ENCODE measurements at places on chromosomes 12 and 14.

DNA sequence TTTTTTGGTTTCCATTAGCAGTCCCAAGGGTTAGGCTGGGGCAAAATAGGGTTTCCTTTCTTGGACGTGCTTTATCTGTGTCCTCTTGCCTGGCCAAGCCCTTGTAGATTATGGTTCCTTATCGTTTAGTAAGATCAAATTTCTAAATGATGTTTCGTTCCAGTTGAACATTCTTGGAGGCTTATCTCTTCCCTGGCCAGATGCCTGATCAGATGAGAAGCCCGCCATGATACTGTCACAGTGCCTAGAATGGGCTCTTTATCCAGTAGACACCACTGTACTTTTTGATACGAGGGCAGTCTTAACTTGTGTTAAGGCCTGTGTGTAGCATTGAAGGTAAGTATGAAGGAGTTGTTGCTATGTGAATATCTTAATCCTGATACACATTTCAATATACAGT lies 76.1 kb upstream of the TMEM263 start:
- DNase-seq, result no peak

- DNase-seq, result no peak
Observed at GRCh38 chr12:63353559-63353958, 202.6 kb upstream of the AVPR1A start.

- no peak for DNase-seq
Observed at GRCh38 chr12:130357729-130358330, 20.1 kb downstream of the PIWIL1 start.

- no peak for DNase-seq
Observed at GRCh38 chr14:54621686-54622085, 54.8 kb downstream of the SAMD4A start.

- no peak for DNase-seq
Observed at GRCh38 chr12:31558521-31558920, 32.4 kb downstream of the DENND5B start.

DNA sequence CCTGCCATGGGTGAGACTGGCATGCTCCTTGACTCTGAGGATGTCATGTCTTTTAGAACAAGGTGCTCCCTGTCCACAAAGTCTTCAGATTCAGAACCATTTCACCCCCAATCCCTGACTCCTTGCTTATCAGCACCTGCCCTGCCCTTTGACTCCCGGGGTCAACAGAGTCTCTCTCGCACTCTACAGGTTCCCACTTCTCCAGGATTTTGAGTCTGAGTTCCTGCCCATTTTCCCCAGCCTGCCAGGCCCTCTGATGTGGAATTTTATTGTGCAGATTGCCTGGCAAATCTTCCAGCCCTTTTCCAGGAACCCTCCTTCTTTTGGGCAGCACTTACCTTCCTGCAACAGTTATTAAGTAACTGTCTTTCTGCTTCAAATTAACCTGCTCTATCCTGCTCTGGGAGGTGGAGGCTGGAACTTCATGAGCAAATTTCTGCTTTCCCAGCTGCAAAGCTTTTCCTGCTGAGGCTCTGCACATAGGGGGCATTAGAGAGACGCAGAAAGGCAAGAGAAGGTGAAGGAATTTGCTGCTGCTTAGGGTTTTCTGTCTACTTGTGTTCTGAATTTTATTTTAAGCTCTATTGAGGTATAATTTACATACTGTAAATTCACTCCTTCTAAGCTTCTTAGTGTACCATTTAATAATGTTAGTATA lies 259.1 kb downstream of the PCNX1 start:
- DNase-seq, result no peak

DNA sequence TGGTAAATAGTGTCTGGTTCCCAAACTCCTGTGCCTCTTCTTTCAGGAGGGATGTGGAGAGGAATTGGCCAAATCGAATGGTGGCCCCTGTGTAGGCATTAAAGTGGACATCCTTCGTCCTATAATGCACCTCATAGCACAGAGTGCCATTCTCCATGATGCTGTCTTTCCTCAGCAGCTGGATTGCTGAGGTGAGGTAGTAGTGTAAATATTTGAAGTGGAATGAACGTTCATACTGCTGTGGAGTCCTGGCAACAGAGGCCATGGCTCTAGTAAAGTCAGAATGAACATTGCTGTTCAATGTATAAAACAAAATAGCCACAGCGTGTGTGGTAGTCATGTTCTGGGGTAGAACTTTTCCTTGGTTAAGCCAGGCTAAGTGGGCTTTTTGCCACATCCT lies 2.7 kb downstream of the ART4 start:
- DNase-seq, result no peak

DNA sequence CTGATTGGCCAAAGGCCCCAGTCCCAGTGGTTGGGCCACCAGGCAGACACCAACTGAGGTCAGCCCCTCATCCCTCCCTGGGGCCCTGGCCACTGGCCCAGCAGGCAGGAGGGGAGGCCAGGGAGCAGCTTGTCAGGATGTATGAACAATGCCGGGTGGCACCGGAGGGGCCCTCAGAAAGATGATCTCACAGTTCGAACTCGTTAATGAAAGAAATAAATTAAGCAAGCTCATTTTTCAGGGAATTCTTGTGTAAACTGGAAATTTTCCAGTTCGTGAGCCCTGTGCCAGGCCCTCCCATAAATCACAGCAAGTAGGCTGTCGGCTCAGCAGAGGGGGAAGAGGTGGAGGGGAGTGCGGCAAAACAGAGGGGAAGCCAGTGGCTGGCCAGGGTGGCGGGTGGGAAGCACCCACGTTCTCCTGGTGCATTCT lies 177.0 kb upstream of the VASH1 start:
- DNase-seq, result no peak

DNA sequence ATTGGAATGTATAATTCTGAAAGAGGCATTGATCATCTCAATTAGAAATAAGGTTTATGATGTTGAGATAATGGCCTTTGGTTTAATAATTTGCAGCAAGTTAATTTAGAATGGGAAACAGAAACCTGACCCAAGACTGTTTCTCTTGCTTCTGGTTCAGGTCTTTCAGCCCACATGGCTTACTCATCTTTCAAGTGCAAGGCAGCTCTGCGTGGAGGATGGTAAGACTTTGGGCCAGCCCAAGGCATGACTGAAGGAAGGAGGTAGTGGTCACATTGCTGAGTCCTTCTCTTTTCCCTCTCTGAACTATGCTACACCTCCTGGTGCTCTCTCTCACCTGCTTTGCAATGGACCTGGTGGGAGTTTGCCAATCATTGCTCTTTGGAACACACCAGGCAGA lies 98.7 kb downstream of the CAND1 start:
- DNase-seq, result no peak

- no peak for DNase-seq
Observed at GRCh38 chr12:109447482-109447881, 29.6 kb downstream of the KCTD10 start.

- DNase-seq, result no peak
Observed at GRCh38 chr14:73717266-73717665, 3.1 kb upstream of the PNMA1 start.

DNA sequence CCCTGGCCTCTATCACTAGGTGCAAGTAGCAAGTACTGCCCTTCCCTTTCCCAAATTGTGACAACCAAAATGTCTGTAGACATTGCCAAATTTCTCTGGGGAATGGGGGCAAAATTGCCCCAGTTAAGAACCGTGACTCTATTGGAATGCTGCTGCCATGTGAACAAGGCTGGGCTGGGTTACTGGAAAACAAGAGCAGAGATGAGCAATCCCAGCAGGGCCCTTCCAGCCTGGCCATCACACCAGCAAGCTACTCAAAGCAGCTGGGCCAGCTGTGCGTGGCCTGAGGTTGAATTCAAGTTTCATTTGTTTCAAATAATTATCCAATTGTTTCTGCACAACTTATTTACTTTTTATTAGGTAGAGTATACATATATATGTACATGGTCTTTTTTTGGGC lies 103.4 kb upstream of the PKP2 start:
- DNase-seq, result no peak

GRCh38 chr14:52355526-52355925 lies 41.4 kb downstream of the PTGER2 start:
- no peak for DNase-seq

GRCh38 chr12:116863275-116863767 lies 17.9 kb downstream of the HRK start:
- DNase-seq, result no peak

GRCh38 chr12:38324912-38325311 lies 8.3 kb downstream of the ALG10B start:
- no peak for DNase-seq

DNA sequence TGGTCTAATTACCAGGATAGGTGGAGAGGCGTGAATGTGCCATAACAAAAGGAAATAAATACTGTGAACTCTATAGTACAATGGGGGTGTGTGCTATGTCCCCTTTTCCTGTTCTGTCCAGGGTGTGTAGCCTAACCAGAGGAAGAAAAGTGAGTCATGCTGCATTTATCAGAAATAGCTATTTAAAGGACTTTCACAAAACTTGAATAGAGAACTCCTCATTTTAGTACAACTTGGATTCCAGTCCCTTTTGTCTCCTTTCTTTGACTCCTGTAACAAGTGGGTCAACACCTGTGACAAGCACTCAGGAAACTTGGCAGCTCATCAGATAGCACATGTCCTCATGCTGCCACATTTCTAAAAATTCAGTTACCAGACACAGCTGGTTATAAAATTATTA lies 123.4 kb downstream of the CCDC91 start:
- DNase-seq, result no peak

DNA sequence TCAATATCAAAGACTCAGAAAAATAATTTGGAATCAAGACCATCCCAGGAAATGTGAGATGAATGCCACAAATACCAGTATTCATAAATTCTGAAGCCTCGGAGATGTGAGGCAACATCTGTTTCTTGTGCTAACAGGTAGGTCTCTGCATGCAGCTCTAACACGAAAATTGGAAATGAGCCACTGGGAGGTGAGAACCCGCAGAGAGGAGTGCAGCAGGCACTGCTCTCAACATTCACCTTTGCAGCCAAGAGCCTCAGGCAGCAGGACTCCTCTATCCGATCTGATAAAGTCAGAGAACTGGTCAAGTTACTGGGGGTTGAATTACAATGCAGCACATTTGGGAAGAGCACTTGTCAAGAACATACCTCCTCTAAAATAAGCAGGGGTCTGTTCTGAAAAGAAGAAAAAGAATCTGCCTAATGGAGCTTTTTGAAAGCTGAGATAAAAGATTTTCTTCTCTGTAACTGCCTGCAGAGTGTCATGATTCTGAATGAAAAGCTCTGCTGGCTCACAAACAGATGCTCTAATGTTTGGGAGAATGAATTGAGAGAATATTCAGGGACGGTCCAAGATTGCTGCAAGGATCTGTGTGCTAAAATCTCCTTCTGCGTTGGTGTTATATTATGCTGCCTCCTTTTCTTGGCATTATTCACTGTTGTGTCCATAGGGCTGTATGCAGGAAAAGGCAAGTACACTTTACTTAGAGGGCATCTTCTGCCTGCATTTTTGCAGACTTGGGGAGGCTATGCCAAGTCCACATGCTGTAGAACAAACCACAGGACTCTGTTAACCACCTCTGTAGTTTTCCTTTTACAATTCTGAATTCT lies 209.6 kb upstream of the KRR1 start:
- DNase-seq, result no peak

- DNase-seq, result no peak
Observed at GRCh38 chr12:69254046-69254445, 14.7 kb downstream of the CPSF6 start.

DNA sequence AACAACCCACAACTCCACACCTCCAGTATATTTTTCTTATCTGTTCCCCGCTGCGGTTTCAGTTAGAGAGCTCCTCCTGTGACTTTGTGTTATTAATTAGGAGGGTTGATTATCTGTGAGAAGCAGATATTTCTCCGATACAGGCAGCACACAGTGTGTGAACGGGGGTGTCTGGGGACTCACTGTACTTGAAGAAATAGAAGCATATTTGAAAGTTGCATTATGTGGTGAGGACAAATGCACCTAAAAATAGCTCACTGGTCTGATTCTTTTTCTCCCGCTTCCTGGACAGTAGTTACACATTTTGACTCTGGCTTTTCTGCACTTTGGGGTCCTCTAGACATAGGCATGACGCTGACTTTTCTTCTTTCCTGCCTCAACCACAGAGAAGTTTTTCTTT lies 277.7 kb downstream of the VRK1 start:
- no peak for DNase-seq

- no peak for DNase-seq
Observed at GRCh38 chr14:61392297-61392696, 70.9 kb downstream of the PRKCH start.

DNA sequence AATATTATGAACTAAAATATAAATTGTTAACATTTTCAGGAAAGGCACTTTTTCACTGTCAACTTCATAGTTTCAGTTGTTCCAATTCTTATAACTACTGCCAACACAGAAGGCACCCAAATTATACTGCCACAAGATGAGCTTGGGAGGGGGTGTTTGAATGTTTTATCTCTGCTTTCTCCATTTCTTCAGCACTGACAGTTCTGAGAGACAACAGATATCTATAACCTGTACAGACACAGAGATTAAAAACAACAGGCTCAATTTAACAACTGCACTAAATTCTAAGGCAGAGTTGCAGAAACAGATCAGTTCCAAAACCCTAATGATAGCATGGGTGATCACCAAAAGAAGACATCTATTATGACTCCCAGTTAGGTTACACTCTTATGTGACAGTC lies 12.8 kb downstream of the SCAF11 start:
- DNase-seq, result no peak

- no peak for DNase-seq
Observed at GRCh38 chr12:95365912-95366311, 108.0 kb upstream of the METAP2 start.

DNA sequence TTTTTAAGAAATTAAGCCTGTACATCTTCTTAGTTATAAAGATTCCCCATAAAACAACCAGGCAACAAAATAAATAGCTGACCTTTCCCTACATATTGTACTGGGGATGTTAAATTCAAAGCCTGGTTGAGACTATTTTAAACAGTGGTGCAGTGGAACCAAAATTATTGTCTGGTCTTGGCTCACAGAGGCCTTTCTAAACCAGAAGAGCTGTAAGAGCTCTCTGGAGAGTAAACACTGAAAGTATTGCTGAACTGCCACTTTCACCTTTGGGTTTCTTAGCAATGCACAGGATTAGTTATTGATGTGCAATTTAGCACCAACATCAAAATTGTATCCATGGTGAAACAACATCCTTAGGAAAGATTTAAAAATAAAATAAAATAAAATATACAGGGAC lies 20.6 kb downstream of the RACGAP1 start:
- DNase-seq, result no peak
